Stimulated activated CD4-positive, alpha-beta T cell treated with anti-CD3 and anti-CD28 coated beads, Interleukin-1b, Interleukin-23, amount 100 ng/mL, for 1 hour (primary cell): ENCODE measurements at places on chromosomes 4 and X.

- no peak for DNase-seq
These were observed 16.4 kb upstream of the EIF4E start for GRCh38 chr4:98945297-98945850.

GRCh38 chr4:156945532-156945931 is 26.1 kb downstream of the PDGFC start:
- DNase-seq, result no peak

- DNase-seq, result no peak
These were observed 6.7 kb downstream of the RPS4X start for GRCh38 chrX:72270316-72270866.

DNA sequence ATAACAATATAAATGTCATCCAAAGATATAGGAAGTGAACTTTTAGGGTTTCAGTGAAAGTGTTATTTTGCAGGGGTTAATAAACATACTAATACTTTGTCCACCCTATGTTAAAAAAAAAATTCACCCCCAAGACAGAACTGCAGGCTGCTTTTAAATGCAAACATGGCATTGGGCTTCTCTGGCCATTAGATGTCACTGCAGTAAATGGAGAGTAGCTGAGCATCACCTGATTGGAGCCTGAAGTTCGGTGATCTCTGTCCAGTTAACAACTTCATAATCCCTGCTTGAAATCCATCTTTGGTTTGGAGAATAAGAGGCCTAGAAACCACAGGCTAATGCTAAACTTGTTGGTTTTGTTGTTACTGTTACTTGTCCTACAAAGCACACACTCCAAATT is 18.7 kb downstream of the SLC25A43 start:
- DNase-seq, result no peak

DNA sequence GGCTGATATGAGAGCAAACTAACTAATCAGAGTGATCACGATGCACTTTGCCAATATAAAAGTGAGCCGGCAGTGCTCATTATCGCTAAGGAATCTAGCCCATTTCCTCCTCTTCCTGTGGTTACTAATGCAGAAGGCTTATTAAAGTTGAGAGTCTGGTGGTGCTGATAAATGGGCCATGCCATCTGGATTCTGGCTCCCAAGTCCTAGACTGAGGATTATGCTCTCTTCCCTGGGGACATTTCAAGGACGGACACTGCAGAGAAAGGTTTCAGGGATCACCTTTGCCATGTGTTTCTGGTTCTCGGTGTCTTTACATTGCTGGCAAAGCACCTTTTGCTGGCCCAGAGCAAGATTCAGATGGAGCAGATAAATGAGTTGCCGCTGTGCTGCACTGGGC is 85.3 kb downstream of the RTL5 start:
- no peak for DNase-seq

DNA sequence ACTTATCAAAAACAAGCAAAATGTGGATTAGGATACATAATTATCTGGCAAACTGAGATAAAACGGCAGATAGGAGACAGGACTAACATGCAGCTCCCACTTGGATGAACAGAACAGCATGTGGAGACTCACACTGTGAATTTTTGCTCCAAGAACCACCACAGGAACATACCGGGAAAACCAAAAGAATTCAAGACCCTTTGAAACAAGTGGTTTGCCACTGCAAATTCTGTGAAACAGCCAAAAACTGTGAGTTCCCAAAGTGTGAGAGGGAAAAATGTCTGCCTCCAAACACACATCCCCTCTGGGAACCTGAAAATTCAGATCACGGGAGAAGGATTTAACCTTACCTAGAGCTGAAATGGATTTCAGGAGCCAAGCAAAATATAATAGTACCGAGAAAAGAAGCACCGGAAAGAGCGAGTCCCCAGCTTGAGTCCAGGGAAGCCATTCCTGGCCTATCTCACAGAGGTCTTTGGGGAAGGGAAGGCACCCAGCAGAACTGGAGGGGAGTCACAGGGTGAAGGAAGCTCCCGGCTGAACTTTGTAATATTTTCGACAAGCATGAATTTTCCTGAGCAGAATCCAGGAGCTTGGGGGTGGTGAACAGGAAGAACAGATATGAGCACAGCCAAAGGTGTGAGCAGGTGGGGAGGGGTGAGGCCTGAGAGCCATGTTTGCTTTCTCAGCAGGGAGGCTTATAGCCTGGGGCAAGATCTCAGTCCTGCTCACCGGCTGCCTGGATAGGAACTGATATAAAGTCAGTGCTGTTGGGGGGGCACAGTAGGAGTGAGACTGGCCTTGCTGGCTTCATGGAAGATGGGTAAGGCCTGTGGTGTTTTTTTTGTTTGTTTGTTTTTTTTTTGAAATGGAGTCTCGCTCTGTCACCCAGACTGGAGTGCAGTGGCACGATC is 23.9 kb downstream of the MANBA start:
- no peak for DNase-seq

DNA sequence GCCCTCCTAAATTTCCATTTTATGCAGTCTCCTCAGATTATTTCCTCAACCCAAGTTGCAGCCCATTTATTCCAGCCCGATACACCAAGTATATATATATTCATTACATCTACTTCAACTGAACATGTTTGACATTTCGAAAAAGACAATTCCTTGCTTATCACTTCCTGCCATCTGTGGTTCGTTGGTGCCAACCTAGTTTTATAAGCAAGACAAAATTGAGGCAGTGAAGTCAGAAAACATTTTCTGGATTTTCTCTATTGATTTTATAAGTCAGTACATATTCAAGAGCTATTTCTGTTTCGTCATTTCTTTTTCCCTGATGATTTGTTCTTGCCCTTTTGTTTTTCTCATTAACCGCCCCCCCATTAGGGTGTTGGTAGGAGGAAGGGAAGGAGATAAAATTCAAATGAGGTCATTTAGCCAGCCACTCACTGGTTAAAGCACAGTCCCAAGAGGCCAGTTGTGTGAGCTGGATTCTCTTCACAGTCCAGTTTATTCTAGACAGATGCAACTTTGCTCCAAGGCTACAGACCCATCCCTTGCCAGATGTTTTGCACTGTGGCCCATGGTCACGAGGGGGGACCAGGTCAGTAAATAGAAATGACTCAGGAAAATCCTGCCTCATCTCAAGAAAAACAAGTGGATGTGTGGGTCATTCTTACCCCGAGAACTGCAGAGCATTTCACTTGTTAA is 20.3 kb upstream of the VEGFD start:
- no peak for DNase-seq

GRCh38 chrX:101219116-101219863 is at the start of gene DRP2:
Gene DRP2, plus strand, starts transcription at chrX:101219786. Its CDS starts 11,862 bp downstream, at chrX:101231648.
- no peak for DNase-seq
